ENCODE measurements at places on chromosomes 1 and 21.

DNA sequence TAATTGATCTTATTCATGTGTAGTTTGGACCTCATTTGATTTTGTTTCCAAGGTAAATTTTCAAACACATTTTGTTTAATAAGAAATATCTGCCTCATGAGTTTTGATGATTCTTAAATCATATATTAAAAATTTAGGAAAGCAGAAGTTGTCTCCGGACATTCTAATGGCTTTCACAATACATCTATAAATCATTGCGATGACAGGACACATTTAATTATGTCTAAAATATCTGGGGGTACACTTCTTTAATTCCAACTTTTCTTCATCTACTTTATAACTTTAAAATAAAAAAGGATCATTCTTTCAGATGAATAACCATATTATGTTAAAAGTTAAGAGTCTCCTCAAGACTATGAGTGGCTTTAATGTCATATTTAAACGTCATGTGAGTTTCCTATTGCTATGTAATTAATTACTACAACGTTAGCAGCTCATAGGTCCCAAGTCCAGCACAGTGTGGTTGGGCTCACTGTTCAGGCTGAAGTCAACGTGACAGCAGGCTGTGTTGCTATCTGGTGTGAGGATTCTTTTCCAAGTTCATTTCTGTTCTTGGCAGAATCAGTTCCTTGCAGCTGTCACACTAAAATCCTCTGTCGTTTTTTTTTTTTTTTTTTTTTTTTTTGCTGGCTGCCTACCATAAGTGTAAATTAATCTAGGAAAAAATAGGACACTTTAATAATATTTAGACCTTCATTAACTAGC, 893.5 kb downstream of the LTN1 start:
- no peak for DNase-seq

GRCh38 chr1:48524892-48525467, 53.0 kb upstream of the SPATA6 start:
- no peak for DNase-seq

- no peak for DNase-seq
Measured at GRCh38 chr1:109990302-109990653, 5.7 kb downstream of the AHCYL1 start.

DNA sequence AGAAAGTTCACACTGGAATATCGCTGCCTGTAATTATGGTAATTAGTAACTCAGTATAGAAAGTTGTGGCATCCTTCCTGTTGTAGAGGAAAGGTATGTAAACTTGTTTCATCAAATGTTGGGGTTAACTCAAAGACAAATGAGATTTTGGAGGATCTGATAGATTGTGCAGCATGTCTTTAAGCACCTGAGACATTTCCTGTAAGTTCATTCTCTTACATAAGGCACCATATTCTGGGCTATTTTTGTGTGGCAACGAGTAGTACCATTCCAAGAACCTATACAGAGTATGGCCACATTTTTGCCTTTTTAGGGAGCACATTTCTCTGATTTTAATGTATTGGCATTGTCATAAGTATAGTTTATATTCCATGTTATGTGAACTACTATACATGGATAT, 88.8 kb downstream of the CDC14A start:
- DNase-seq = no peak

DNA sequence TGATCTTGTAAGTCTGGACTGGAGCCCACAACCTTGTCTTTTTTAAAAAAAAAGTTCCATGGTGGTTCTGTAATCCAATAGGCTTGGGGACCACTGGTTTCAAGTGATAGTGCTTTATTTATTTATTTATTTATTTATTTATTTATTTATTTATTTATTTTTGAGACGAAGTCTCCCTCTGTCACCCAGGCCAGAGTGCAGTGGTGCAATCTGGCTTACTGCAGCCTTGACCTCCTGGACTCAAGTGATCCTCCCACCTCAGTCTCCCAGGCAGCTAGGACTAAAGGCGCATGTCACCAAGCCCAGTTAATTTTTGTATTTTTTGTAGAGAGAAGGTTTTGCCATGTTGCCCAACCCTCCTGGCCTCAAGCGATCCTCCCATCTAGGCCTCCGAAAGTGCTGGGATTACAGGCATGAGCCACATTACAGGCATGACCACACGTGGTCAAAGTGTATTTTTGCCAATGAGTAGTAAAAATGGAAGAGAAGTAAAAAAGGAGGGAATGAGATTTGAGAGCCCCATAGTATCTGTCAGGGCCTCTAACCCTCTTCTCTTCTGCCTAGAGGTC, 44.8 kb upstream of the ARHGAP29 start:
- no peak for DNase-seq

- no peak for DNase-seq
Measured at GRCh38 chr1:232018231-232019025, 391.8 kb downstream of the DISC1 start.

- DNase-seq = no peak
Measured at GRCh38 chr1:171600862-171601261, 21.2 kb upstream of the MYOCOS start.

Measured in NCI-H1436 treated with DMSO at 0.1 percent for 48 hours (cell line).